Progenitor cell of endocrine pancreas (in vitro differentiated cells): ENCODE measurements at places on chromosomes 1 and 21. TPM values are rescaled to one million over a fixed set of nuclear protein-coding genes. Genes with fewer than 3 reads are reported as not detected.

- H3K27ac ChIP-seq, result no peak overlapping the region
- no peak overlapping the region for H3K4me3 ChIP-seq
- no peaks in the 10 kb centered on the region for H3K36me3 ChIP-seq
- H3K27me3 ChIP-seq, result peaks cover 67% of the 10 kb centered on the region
Measured at GRCh38 chr1:17926906-17927305, 171.8 kb downstream of the ACTL8 start.

DNA sequence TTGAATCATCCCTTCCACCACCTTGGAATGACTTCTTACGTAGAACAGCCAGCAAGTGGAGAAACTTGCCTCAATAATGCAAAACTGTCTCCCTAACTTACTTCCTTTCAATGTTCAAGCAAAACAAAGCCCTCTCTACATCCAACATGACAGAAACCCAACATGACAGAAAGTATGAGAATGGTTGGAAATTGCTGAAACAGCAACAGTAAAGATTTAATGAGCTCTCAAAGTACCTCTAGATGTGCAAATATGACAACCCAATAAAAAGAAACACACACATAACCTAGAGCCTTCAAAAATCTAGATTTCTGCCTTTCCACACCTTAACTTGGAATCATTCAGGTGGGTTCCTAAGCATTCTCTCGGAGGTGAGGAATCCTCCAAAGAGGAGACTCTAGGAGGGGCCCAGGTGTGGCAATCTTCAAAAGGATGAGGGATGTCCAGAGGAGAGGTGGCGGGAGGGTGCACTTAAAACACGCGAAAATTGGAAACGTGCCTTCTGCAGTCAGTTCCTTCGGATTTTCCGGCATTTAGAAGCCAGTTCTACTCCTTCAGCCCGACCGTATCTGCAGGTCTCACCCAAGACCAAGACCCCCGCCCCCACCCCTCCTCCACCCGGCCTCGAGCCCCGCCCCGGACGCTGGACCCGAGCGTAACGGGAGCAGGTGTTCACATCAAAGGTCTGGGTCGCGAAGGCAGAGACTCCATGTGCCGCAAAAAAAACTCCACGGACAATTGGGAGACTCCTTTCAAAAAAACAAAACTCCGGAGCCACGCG is 996 bp upstream of the MGST3 start:
- no peak overlapping the region for H3K4me3 ChIP-seq
- no peaks in the 10 kb centered on the region for H3K36me3 ChIP-seq
- no peak overlapping the region for H3K27ac ChIP-seq
- peaks cover 23% of the 10 kb centered on the region for H3K4me1 ChIP-seq

DNA sequence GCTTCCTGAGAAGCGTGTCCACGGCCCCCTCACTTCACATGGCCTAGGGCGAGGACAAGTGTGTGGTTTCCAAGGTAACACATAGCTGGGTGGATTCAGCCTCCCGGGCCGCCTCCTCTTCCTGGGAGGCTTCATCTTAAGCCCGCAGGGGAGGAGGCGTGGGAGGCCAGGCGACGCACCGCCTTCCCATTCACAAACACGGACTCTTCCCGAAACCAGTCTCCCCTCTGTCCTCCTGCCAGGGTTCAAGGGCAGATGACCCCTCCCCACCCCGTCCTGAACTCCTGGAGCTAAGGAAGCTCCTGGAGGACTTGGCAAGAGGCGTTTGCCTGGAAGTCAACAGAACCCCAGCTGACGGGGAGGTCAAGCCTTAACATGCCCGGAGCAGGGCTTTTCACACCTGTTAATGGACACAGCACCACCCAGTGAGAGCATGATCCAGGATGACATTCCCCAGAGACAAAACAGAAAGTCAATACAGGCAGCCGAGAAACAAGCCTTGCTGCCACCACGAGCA is 56.7 kb downstream of the KCNN3 start:
- DNase-seq, result no peak
- H3K36me3 ChIP-seq, result no peaks in the 10 kb centered on the region
- no peak overlapping the region for H3K4me3 ChIP-seq
- peaks cover 12% of the 10 kb centered on the region for H3K4me1 ChIP-seq

DNA sequence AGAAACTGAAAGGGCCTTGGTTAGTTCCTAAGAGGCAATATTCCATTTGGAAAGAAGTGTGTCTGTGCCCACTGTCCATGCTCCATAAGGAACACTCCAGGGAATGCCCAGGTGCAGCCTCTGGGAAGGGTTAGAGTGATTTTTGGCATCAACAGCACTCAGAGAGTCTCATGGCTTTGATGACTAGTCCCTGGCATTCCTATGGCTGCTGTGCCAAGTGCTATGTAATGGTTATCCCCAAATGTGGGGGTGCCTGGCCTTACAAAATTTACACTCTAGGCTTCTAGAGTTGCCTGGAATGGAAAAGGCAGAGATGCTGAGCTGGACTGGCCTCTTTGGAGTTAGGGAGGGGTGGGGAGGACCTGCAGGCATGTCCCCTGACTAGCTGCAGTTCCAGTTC is 75.0 kb upstream of the BCAR3 start:
- no peak overlapping the region for H3K4me3 ChIP-seq
- no peaks in the 10 kb centered on the region for H3K36me3 ChIP-seq
- peaks cover 10% of the 10 kb centered on the region for H3K27me3 ChIP-seq
- no peak overlapping the region for H3K27ac ChIP-seq
- DNase-seq, result no peak

DNA sequence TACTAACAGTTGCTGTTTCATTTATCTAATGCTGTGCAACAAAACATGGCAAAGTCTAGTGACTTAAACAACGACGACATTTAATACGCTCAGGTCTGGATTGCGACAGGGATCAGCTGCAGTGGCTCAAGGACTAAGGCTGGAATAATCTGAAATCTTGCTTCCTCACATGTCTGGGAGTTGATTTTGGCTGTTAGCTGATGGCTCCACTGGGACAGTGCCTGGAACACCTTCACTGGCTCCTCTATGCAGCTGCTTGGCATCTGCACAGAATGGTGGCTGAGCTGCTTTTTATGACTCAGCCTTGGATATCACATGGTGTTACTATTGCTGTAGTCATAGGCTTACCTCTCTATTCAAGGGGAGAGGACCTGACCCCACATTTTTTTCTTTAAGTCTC is 24.0 kb upstream of the BTG3 start:
- no peak overlapping the region for H3K4me3 ChIP-seq
- no peak for DNase-seq
- no peak overlapping the region for H3K27ac ChIP-seq
- H3K27me3 ChIP-seq, result no peaks in the 10 kb centered on the region
- no peaks in the 10 kb centered on the region for H3K4me1 ChIP-seq

- no peak overlapping the region for H3K27ac ChIP-seq
- peaks cover 22% of the 10 kb centered on the region for H3K27me3 ChIP-seq
- H3K36me3 ChIP-seq, result no peaks in the 10 kb centered on the region
- peaks cover 15% of the 10 kb centered on the region for H3K4me1 ChIP-seq
Measured at GRCh38 chr1:2526824-2527555, 594 bp upstream of the PANK4 start.

GRCh38 chr21:36908260-36908908 is 58.1 kb downstream of the HLCS start:
- DNase-seq, result no peak
- H3K4me1 ChIP-seq, result peaks cover 3% of the 10 kb centered on the region
- H3K27ac ChIP-seq, result no peak overlapping the region

- H3K36me3 ChIP-seq, result peaks cover 10% of the 10 kb centered on the region
- DNase-seq, result no peak
- H3K4me3 ChIP-seq, result peak overlapping the region; percentile 88
- peak overlapping the region; percentile 89 for H3K27ac ChIP-seq
- H3K4me1 ChIP-seq, result peaks cover 31% of the 10 kb centered on the region
- no peaks in the 10 kb centered on the region for H3K27me3 ChIP-seq
Measured at GRCh38 chr21:46323227-46323709, 402 bp downstream of the C21orf58 start.

- no peaks in the 10 kb centered on the region for H3K27me3 ChIP-seq
- DNase-seq, result no peak
- no peak overlapping the region for H3K4me3 ChIP-seq
- peaks cover 5% of the 10 kb centered on the region for H3K4me1 ChIP-seq
Measured at GRCh38 chr1:20684651-20685050, 23.5 kb upstream of the DDOST start.

DNA sequence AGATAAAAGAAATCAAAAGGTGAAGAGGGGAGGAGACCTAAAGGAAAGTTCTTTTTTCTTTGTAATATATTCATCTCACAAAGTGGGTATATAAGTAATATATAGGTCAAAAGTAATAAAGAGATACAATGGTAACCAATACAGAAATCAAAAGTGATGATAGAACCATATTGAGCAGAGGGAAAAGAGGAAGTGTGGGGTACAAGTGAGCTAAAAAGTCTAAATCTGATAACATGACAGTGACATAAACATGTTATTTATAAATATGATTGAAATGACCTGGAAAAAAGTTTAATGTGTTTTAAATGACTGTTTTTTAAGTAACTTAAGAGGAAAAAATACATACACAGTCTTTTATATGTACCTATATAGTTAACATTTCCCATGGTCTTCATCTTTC is 70.5 kb downstream of the MRPL39 start:
- no peak overlapping the region for H3K27ac ChIP-seq
- no peaks in the 10 kb centered on the region for H3K27me3 ChIP-seq
- DNase-seq, result no peak
- peaks cover 1% of the 10 kb centered on the region for H3K36me3 ChIP-seq
- H3K4me1 ChIP-seq, result no peaks in the 10 kb centered on the region

- H3K4me3 ChIP-seq, result no peak overlapping the region
- DNase-seq, result no peak
- H3K36me3 ChIP-seq, result no peaks in the 10 kb centered on the region
- no peaks in the 10 kb centered on the region for H3K4me1 ChIP-seq
- H3K27me3 ChIP-seq, result peaks cover under 1% of the 10 kb centered on the region
Measured at GRCh38 chr1:14228677-14229076, 369.8 kb upstream of the KAZN start.

GRCh38 chr1:72481420-72481970 is 199.2 kb upstream of the NEGR1 start:
- DNase-seq, result no peak
- no peak overlapping the region for H3K27ac ChIP-seq
- peaks cover 4% of the 10 kb centered on the region for H3K36me3 ChIP-seq
- H3K4me3 ChIP-seq, result no peak overlapping the region

- H3K4me3 ChIP-seq, result no peak overlapping the region
- H3K27me3 ChIP-seq, result peaks cover 15% of the 10 kb centered on the region
- no peaks in the 10 kb centered on the region for H3K36me3 ChIP-seq
- DNase-seq, result no peak
- H3K27ac ChIP-seq, result no peak overlapping the region
Measured at GRCh38 chr1:34213956-34214355, 37.2 kb downstream of the C1orf94 start.

- peaks cover 14% of the 10 kb centered on the region for H3K4me1 ChIP-seq
- peak; percentile 8 for DNase-seq
- no peaks in the 10 kb centered on the region for H3K36me3 ChIP-seq
- H3K4me3 ChIP-seq, result no peak overlapping the region
- peaks cover 10% of the 10 kb centered on the region for H3K27me3 ChIP-seq
Measured at GRCh38 chr1:1360506-1361169, 2.3 kb upstream of the MXRA8 start.

DNA sequence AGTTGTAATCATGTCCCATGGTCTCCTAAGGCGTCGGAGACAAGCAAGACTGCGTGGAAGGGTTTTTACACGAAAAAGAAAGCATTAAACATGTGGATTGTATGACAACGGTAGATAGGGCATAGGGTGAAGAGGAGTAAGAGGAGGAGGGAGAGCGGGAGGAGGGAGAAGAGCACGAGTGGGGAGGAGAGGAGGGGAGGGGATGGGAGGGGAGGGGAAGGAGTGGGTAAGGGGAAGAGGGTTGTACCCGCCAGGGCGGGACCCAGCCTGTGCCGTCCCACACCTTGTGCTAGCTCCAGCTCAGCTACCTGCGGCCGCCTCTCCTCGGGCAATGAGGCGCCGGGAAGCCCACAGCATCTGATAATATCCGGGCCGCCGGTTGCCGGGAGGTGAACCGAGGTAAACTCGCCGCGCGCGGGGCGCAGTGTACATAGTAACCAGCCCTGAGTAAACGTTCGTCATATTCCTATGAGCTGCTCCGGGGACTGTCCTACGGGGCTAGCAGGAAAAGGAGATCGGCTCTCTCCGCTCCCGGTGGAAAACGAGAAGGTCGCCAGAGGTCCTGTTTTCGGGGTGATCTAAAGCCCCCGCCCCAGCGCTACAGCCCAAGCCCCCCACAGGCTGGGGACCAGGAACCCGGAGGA is 449 bp upstream of the RCAN3 start:
- peak overlapping the region; percentile 79 for H3K27ac ChIP-seq
- no peaks in the 10 kb centered on the region for H3K36me3 ChIP-seq
- H3K27me3 ChIP-seq, result no peaks in the 10 kb centered on the region
- peak; percentile 61 for DNase-seq

- peaks cover 5% of the 10 kb centered on the region for H3K36me3 ChIP-seq
- H3K27ac ChIP-seq, result peak overlapping the region; percentile 41
- no peak for DNase-seq
- peaks cover 6% of the 10 kb centered on the region for H3K4me1 ChIP-seq
- no peak overlapping the region for H3K4me3 ChIP-seq
Measured at GRCh38 chr1:241591317-241591716, 48.9 kb downstream of the CHML start.

DNA sequence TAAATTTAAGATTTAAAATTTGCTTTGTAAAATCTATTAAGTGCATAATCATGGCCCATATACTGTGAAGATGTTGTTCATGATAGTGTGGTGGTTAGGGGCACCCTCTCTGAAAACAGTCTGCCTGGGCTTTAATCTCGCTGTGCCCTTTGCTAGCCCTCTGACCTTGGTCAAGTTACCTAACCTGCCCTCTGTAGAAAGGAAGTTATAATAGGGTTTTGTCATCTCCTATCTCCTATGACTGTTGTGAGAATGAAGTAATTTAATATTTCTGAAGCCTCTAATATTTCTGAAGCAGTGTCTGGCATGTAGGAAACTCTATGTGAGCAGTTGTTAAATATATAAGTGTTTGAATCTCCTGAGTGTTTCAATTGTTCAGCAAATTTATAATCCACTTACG is 116.6 kb upstream of the IVNS1ABP start:
- no peaks in the 10 kb centered on the region for H3K4me1 ChIP-seq
- DNase-seq, result no peak
- H3K27me3 ChIP-seq, result no peaks in the 10 kb centered on the region
- no peaks in the 10 kb centered on the region for H3K36me3 ChIP-seq

GRCh38 chr1:21773585-21773984 is 9.4 kb downstream of the USP48 start:
- H3K36me3 ChIP-seq, result no peaks in the 10 kb centered on the region
- H3K27ac ChIP-seq, result no peak overlapping the region

DNA sequence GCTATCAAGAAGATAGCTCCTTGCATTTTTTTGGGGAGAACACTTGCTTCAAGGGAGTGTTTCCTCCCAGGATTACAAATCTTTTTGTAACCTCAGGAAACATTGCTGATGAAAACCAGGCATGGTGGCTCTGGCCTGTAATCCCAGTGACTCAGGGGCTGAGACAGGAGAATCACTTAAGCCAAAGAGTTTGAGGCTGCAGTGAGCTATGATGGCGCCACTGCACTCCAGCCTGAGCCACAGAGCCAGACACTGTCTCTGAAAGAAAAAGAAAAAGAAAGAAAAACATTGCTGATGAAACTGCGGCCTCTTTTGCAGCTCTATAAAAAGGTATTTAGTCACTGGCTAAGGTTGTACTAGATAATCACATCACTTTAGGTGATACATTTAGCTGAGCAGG is 7.3 kb downstream of the RNU1-2 start:
- peaks cover 13% of the 10 kb centered on the region for H3K4me1 ChIP-seq
- no peak overlapping the region for H3K4me3 ChIP-seq
- no peak for DNase-seq
- H3K27me3 ChIP-seq, result no peaks in the 10 kb centered on the region
- peak overlapping the region; percentile 87 for H3K27ac ChIP-seq

The KRTAP12-2 gene
- not detected in 2 replicates for total RNA-seq
